Left lung (tissue), 14 donors: ENCODE measurements at places on chromosomes 4 and X. TPM values are rescaled to one million over a fixed set of nuclear protein-coding genes. Genes with fewer than 3 reads are reported as not detected.

Gene FREM3
- polyA plus RNA-seq = 9.8 TPM

Gene PRDM8
- 0.41 TPM for polyA plus RNA-seq

Gene CXCL10
- polyA plus RNA-seq = 0.94 TPM

Gene TLR2
- 44.4 TPM for polyA plus RNA-seq

Gene GRIA2
- polyA plus RNA-seq = 3.5 TPM

Gene DUSP9
- polyA plus RNA-seq = 0.41 TPM

Gene FGF2
- polyA plus RNA-seq = 6.5 TPM
